Right lobe of liver (tissue), 6 donors: ENCODE measurements at places on chromosomes 4 and X. TPM values are rescaled to one million over a fixed set of nuclear protein-coding genes. Genes with fewer than 3 reads are reported as not detected.
A peak's percentile ranks its signal among the peaks of the same experiment; 100 is the strongest.

GRCh38 chr4:1411436-1412375 lies 5.5 kb upstream of the NKX1-1 start:
- no peak overlapping the region for H3K4me3 ChIP-seq
- no peak overlapping the region for H3K27ac ChIP-seq
- DNase-seq, result no peak
- no peaks in the 10 kb centered on the region for H3K36me3 ChIP-seq
- no peaks in the 10 kb centered on the region for H3K4me1 ChIP-seq

Gene UCHL1
- total RNA-seq, result 0.98 TPM

GRCh38 chr4:183322326-183322725 lies at the start of gene CLDN24:
CLDN24 (minus strand) TSS chr4:183322426; CDS start chr4:183322426, 0 bp downstream.
- no peaks in the 10 kb centered on the region for H3K27me3 ChIP-seq
- H3K4me3 ChIP-seq, result no peak within 1 kb of the TSS
- H3K4me1 ChIP-seq, result no peaks in the 10 kb centered on the region
- no peaks in the 10 kb centered on the region for H3K36me3 ChIP-seq
- H3K27ac ChIP-seq, result no peak within 1 kb of the TSS

GRCh38 chr4:168449719-168450452 lies 30.4 kb downstream of the DDX60L start:
- no peak overlapping the region for H3K4me3 ChIP-seq
- no peaks in the 10 kb centered on the region for H3K36me3 ChIP-seq
- no peak overlapping the region for H3K27ac ChIP-seq
- no peaks in the 10 kb centered on the region for H3K27me3 ChIP-seq
- DNase-seq, result no peak

GRCh38 chr4:175071123-175071522 lies 153.0 kb downstream of the ADAM29 start:
- H3K36me3 ChIP-seq, result no peaks in the 10 kb centered on the region
- no peak for DNase-seq
- H3K27ac ChIP-seq, result no peak overlapping the region
- H3K27me3 ChIP-seq, result no peaks in the 10 kb centered on the region
- no peaks in the 10 kb centered on the region for H3K4me1 ChIP-seq

DNA sequence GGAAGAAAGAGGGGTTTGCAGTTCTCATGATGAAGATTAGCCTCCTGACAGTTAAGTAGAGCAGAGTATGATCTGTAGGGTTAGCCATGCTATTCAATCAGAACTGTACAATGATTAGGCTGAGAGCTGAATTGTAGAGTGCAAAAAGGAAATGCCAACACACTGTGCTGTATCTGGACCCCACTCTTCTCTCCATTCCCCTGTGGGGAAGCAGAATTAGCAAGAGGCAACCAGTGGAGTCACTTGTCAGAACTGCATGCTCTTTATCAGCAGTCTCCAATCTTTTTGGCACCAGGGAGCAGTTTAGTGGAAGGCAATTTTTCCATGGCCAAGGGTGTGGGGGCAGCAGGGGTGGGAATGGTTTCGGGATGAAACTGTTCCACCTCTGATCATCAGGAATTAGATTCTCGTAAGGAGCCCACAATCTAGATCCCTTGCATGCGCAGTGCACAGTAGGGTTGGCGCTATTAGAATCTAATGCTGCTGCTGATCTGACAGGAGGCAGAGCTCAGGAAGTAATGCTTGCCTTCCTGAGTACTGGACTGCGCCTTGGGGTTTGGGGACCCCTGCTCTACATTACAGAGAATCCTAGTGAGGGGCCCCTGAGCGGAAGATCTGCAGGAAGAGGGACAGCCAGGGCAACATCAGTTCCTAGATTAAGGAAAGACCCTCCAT lies 19.4 kb downstream of the TBC1D9 start:
- H3K4me1 ChIP-seq, result no peaks in the 10 kb centered on the region
- no peaks in the 10 kb centered on the region for H3K27me3 ChIP-seq
- H3K27ac ChIP-seq, result no peak overlapping the region
- no peak overlapping the region for H3K4me3 ChIP-seq
- H3K36me3 ChIP-seq, result no peaks in the 10 kb centered on the region

GRCh38 chr4:15043226-15043625 lies 40.9 kb downstream of the CPEB2 start:
- no peak overlapping the region for H3K4me3 ChIP-seq
- no peaks in the 10 kb centered on the region for H3K27me3 ChIP-seq
- no peaks in the 10 kb centered on the region for H3K36me3 ChIP-seq
- no peak for DNase-seq

- no peak for DNase-seq
- no peaks in the 10 kb centered on the region for H3K36me3 ChIP-seq
- H3K27me3 ChIP-seq, result no peaks in the 10 kb centered on the region
- no peaks in the 10 kb centered on the region for H3K4me1 ChIP-seq
Measured at GRCh38 chr4:177511611-177512010, 69.4 kb upstream of the AGA start.

Gene FAM9B
- 0.55 TPM for total RNA-seq

Gene WDR45
- 42.5 TPM for total RNA-seq

Gene KCNIP4
- not detected for total RNA-seq

Gene ZXDB
- total RNA-seq, result 12.3 TPM

GRCh38 chr4:17258106-17258505 lies 253.8 kb downstream of the QDPR start:
- no peaks in the 10 kb centered on the region for H3K36me3 ChIP-seq
- DNase-seq, result no peak
- H3K4me3 ChIP-seq, result no peak overlapping the region
- H3K4me1 ChIP-seq, result no peaks in the 10 kb centered on the region
- H3K27me3 ChIP-seq, result no peaks in the 10 kb centered on the region

Gene ZGRF1
- total RNA-seq, result 2.0 TPM

DNA sequence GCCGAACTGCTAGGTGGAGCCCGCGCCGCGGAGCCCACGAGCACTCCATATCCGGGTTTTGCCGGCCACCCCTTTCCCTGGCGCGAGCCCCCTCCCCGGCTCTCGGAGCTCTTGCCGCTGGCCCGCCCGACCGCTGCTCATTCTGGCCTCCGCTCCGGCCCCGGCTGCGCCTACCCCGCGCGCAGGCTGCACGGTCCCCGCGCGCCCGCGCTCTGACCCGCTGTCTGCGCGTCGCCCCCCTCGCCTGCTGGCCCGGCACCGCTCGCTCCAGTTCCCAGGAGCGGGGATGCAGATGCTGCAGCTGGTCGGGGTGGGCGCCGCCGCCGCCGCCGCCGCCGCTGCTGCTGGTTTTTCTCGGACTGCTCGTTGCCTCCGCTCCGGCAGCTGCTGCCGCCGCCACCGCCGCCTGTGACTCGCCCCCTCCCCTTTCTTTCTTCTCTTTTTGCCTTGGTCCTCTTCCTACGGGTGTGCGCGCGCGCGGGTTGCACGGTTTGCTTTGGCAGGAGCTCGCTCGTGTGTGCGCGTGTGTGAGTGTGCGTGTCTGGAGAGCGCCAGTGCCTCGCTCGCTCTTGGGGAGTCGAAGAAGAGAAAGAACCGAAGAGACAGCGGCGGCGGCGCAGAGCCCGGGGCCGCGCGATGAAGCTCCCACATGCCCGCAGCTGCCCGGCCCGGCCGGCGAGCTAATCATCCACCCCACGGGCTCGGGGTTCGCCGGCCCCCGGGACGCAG lies at the start of gene ADGRL3:
ADGRL3 (plus strand) TSS at position 140 of the 729 bp plus-strand sequence.
- H3K27me3 ChIP-seq, result no peaks in the 10 kb centered on the region
- no peaks in the 10 kb centered on the region for H3K4me1 ChIP-seq
- no peaks in the 10 kb centered on the region for H3K36me3 ChIP-seq
- peak within 1 kb of the TSS; percentile 23 for H3K4me3 ChIP-seq
- no peak for DNase-seq

Gene SCOC
- 23.1 TPM for total RNA-seq

- DNase-seq, result no peak
- H3K27ac ChIP-seq, result no peak overlapping the region
- H3K4me1 ChIP-seq, result no peaks in the 10 kb centered on the region
Measured at GRCh38 chrX:19513383-19513782, 1.9 kb downstream of the MAP3K15 start.
